ENCODE measurements at places on chromosomes 5 and 9. TPM values are rescaled to one million over a fixed set of nuclear protein-coding genes. Genes with fewer than 3 reads are reported as not detected.

PDLIM4 gene
- total RNA-seq = 5.7 TPM

PCDHGB2 gene
- 1.2 TPM for total RNA-seq

WNK2 gene
- 58.8 TPM for total RNA-seq

PCDHB9 gene
- total RNA-seq = 0.15 TPM

IZUMO3 gene
- not detected for total RNA-seq

FAM219A gene
- total RNA-seq = 40.6 TPM

PTGR1 gene
- total RNA-seq = 12.2 TPM

GBGT1 gene
- total RNA-seq = 3.2 TPM

RASGRF2 gene
- total RNA-seq = 5.5 TPM

MOCS2 gene
- 46.7 TPM for total RNA-seq

SPATA31C1 gene
- total RNA-seq = not detected

PCDHB14 gene
- 0.48 TPM for total RNA-seq

IL5 gene
- total RNA-seq = not detected

PCDHB12 gene
- 0.96 TPM for total RNA-seq

LRRC19 gene
- not detected for total RNA-seq

TSLP gene
- 0.95 TPM for total RNA-seq

GALNT10 gene
- 5.7 TPM for total RNA-seq

ATG10 gene
- total RNA-seq = 6.7 TPM

COL15A1 gene
- 21.0 TPM for total RNA-seq

TAF11L5 gene
- total RNA-seq = not detected

PCDHGA4 gene
- 2.1 TPM for total RNA-seq

OSTF1 gene
- 9.0 TPM for total RNA-seq

SMIM15 gene
- total RNA-seq = 16.2 TPM

MAML1 gene
- 11.8 TPM for total RNA-seq

TMC1 gene
- total RNA-seq = not detected

PAPPA gene
- 0.61 TPM for total RNA-seq

SNCAIP gene
- total RNA-seq = 0.27 TPM

DRD1 gene
- total RNA-seq = not detected

CDX1 gene
- not detected for total RNA-seq
